ENCODE measurements at places on chromosomes 1 and 21.

DNA sequence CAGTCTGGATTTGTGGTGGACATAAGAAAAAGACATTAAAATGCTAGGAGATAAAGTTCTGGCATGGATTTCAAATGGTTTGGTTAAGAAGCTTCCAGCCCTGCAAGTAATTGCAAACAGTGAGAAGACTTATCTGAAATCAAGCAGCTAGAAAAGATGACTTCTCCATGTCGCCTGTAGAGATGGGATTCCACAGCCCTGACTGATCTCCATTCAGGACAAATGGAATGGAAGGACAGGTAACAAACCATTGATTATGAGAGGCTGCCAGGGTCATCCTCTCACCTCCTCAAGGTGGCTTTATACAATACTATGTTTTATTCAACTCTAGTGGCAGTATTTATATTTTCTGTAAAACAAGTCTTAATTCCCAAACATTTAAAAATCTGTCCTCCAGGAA lies 237.9 kb downstream of the HLX start:
- no peak for DNase-seq

- DNase-seq: no peak
These were observed 1.5 kb upstream of the GABPB2 start for GRCh38 chr1:151069103-151069486.

DNA sequence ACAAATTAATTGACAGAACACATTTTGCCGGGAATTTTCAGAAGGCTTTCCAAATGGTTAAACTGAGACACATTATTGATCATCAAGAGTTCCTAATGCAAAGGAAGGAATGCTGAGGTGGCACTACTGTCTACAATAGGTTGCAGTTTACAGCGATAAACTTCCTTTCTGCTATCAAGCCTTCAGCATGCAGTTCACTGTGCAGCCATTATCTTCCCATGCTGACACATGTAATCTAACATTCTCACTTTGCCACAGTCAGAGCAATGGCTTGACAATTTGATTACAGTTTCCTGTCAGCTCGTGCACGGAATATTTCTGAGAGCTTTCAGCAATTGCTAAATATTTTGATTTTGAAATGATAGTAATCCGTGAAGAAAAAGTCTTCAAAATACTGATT lies 166.9 kb upstream of the PRMT6 start:
- DNase-seq: no peak

GRCh38 chr1:151166505-151166956 lies 587 bp downstream of the SCNM1 start:
- no peak for DNase-seq

DNA sequence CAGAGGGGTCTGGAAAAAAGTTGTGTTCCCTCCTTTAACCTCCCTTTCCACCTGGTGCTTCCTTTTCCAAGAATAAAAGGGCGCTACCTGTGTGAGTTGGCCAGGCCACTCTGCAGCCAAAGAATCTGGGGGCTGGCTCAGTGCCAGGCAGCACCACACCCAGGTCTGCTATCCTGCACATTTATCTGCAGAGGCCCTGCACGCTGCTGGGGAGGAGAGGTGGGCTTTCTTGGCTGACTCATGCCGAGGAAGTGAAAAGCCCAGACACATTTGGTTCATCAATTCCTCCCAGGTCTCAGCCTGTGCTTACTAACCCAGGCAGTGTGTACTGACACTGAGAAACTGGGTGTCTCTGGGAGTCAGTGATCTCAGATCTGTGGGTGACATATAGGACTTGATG lies 79.8 kb upstream of the F3 start:
- DNase-seq: no peak

DNA sequence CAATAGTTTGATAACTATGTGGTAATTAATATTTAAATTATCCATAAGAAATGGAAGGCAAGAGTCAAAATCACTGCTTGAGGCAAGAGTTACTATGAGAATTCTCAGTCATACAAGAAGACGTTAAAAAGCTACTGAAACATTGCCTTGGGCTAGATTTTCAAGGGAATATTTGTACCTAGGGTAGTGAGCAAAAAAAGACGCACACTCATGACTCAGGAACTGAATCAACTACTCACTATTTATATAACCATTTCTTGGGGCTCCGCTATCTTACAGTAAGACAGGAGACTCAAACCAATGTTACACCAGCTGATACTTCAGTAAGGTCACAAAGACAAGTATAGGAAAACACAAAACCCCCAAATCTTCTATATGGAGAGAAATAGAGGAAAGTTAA lies 151.5 kb upstream of the RNPC3 start:
- DNase-seq: no peak

DNA sequence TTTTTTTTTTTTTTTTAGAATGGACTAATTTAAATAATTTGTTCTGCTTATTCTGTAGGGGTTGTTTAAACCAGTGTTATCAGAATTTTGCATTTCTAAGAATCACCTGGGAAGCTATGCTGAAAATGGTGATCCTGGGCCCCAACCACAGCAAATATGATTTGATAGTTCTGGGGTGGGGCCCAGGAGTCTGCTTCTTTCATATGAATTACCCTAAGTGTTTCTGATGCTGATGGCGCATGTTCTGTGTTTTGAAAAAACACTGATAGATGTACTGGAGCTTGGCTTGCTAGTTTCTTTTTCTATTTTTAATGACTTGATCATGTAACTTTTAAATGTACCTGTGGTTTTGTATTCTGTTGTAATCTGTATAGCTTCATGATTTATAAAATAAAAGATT lies 89.3 kb downstream of the CDC14A start:
- DNase-seq: no peak

DNA sequence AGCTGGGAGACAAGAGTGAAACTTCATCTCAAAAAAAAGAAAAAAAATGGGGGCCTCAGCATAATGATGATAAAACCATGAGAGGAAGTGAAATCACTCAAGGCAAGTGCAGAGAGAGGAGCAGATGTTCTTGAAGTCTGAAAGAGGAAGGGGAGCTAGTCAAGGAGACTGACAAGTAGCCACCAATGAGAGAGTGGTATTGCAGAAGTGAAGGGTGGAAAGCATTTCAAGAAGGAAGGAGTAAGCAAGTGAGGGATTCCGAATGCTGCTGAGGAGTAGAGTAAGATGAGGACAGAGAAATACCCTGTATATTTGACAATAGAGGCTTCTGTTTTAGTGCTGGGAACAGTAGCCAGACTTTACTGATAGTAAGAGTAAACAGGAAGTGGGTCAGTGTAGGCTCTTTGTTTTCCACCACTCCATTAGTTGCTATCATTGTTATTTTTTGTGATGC lies 2.9 kb downstream of the TATDN3 start:
- no peak for DNase-seq

- no peak for DNase-seq
These were observed 8.3 kb upstream of the EPB41 start for GRCh38 chr1:28905921-28906666.

DNA sequence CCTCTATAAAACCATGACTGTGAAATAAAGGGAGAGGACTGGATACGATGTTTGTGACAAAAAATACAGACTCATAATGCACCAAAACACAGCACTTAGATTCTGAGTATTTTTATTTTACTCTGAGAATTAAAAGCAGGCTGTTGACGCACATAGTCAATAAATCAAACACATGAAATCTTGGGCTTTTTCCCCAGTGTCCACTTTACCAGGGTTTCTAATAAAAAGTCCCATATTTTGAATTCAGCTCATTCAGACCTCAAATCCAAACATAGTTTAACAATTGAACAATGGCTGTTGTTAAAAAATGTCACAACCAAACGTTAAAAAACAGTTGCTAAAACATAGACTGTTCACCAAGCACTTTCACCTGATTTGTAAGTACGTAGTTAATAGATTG lies 553.4 kb downstream of the LTN1 start:
- DNase-seq: no peak

DNA sequence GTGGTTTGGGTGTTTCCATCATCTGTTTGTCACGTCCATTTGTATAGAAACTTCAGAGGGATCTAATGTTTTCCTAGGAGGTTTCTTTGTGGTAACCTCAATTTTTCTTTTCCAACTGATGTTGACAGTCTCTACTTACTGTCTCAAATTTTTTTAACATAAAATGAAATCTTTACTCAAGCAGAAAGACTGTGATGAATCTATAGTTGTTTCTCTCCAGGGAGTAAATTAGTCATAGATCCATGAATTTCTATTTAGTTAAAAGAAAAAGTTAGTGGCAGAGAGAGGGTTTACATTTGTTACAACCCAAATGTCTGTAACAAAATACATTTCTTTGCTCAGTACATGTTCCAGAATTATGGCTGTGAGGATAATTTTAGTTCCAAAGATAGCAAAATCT lies 161.6 kb downstream of the DISP1 start:
- no peak for DNase-seq

All from stimulated activated CD8-positive, alpha-beta memory T cell treated with anti-CD3 and anti-CD28 coated beads, Interleukin-4, amount 100 ng/mL, for 4 hours (primary cell).